ENCODE measurements at places on chromosomes 12 and 14.
A peak's percentile ranks its signal among the peaks of the same experiment; 100 is the strongest.

- H3K27me3 ChIP-seq: no peaks in the 10 kb centered on the region
- H3K4me3 ChIP-seq: no peak within 1 kb of the TSS
- H3K4me1 ChIP-seq: peaks cover 5% of the 10 kb centered on the region
- H3K27ac ChIP-seq: no peak within 1 kb of the TSS
These were observed at the start of gene REM2 for GRCh38 chr14:22883173-22883976. TSS of gene REM2 (plus strand) at chr14:22883222. CDS start at chr14:22883288, 66 bp downstream.

DNA sequence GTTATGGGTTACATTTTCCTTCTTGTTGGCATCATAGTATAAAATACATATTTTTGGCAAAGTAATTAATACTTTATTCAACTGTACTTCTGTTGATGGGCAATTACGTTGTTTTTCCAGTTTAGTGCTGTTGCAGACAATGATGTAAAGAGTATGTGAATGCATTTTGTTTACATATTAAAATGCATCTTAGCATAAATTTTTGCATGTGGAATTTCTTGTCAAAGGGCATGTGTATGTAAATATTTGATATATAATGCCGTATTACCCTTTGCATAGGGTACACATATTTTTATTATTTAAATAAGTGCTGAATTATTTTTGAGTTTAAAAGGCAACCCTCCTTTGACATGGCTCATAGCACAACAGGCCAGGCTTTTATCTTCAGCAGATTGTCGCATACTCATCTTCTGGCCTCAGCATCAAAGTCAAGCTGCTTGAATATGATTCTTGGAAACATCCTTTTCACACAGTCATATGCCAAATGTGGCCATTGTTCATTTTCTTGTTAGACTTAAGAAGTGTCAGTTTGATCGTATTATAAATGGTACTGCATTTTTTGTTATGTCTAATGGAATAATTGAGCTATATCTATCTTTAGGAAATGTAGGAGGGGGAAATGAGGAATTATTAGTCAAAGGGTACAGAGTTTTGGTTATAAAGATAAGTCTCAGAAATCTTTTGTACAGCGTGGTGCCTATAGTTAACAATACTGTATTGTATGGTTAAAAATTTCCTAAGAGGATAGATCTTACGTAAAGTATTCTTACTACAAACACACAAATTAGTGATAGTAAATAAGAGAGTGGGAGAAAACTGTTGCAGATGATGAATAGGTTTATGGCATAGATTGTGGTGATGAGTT is 138.5 kb downstream of the FUT8 start:
- no peak overlapping the region for H3K4me3 ChIP-seq
- H3K4me1 ChIP-seq: no peaks in the 10 kb centered on the region
- no peak overlapping the region for H3K27ac ChIP-seq
- H3K36me3 ChIP-seq: no peaks in the 10 kb centered on the region

DNA sequence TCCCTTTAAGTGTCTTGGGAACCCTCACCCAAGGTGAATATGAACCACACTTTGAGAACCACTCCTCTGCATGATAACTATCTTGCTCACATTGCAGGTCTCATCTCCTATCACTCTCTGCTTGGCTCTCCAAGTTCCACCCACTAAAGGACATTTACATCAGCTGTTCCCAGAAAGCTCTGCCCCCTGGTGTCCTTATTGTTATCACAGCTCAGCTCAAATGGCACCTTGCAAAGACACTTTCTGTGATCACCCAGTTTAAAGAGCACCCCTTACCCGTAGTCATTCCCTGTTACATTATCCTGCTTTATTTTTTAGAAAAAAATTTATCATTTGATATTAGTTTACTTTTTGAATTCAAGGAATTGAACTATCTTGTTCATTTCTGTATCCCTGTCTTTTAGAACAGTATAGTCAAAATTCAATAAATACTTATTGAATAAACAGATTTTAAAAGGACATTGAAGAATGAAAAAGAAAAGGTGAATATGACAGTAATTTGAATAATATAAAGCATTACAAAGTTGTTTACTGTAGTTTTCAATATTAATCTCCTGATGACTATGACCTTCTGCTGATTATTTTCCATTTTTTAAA is 20.5 kb upstream of the GUCY2C start:
- H3K27ac ChIP-seq: no peak overlapping the region
- no peaks in the 10 kb centered on the region for H3K4me1 ChIP-seq
- H3K36me3 ChIP-seq: no peaks in the 10 kb centered on the region
- H3K27me3 ChIP-seq: no peaks in the 10 kb centered on the region
- H3K4me3 ChIP-seq: no peak overlapping the region

- H3K27me3 ChIP-seq: no peaks in the 10 kb centered on the region
- no peaks in the 10 kb centered on the region for H3K36me3 ChIP-seq
- DNase-seq: no peak
- H3K4me3 ChIP-seq: no peak overlapping the region
These were observed 2.1 kb downstream of the KRT84 start for GRCh38 chr12:52383331-52383730.

DNA sequence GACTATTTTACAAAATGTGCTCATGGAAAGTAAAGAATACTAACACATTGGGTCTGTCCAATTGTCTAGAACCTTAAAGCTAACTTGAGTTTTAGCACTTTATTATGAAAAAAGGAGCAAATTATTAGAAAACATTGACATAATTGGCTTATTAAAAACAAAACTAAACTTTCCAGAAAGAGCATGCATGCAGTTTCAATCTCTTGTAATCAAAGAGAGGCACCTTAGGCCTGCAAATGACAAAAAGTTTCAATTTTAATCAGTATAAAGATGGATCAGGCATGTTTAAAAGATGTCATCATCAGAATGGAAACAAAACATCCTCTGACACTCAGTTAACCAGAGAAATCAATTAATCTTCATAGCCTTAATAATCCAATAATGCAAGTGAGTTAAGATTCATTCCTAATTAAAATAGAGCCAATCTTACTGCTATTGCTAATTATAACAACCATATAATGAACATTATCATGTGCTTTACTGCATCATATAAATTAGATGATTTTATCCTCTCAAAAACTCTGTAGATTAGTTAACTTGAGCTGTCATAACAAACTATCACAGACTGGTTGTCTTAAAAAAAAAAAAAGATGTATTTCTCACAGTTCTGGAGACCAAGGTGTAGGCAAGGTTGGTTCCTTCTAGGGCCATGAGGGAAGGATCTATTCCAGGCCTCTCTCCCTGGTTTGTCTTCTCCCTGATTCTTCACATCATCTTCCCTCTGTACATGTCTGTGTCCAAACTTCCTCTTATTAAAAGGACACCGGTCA is 131.4 kb downstream of the RPAP3 start:
- H3K4me1 ChIP-seq: no peaks in the 10 kb centered on the region
- no peaks in the 10 kb centered on the region for H3K27me3 ChIP-seq
- no peak overlapping the region for H3K4me3 ChIP-seq
- H3K36me3 ChIP-seq: no peaks in the 10 kb centered on the region
- DNase-seq: no peak

DNA sequence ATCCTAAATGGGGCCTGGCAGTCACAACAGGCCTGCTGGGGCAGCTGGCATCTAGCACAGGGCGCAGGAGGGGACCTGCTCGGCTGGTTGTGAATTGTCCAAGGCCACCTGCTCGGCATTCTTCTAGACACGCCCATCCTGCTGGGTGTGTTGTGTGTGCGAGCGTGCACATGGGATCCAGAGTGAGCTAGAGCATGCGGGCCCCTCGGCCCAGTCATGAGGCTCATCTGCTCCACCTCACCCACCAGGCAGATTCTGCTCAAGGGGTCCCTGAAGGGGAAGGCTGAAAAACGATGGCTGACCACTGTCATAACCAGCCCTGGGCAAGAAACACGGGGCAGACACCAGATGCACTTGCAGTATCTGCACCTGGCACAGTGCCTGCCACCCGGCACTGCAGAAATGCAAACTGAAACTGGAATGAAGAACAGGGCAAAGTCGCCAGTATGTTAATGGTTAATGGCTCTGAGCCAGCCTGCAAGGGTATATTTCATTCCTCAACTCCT is 31.8 kb downstream of the MAX start:
- no peaks in the 10 kb centered on the region for H3K27me3 ChIP-seq
- peaks cover 11% of the 10 kb centered on the region for H3K4me1 ChIP-seq
- no peak overlapping the region for H3K4me3 ChIP-seq
- peak; percentile 91 for DNase-seq

GRCh38 chr12:66210840-66211239 is 21.8 kb downstream of the IRAK3 start:
- H3K4me3 ChIP-seq: no peak overlapping the region
- H3K27me3 ChIP-seq: no peaks in the 10 kb centered on the region
- H3K27ac ChIP-seq: no peak overlapping the region

DNA sequence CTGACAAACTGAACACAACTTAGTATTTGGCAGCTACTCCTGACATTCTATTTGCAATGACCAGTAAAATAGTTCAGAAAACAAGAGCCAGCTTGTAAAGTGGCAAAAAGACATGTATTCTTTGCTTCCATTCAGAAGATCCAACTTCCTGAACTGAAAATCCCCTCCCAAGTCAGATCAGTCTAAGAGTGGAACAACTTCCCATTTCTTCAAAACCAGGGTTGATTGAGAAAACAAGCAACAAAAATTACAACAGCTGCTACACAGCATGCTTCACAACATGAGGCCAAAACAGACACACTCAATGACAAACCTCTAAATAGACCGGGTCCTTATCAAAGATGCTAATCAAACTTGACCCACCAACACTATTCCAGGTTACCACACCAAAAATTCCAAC is 40.3 kb downstream of the CIT start:
- H3K4me1 ChIP-seq: no peaks in the 10 kb centered on the region
- H3K27me3 ChIP-seq: no peaks in the 10 kb centered on the region
- no peak overlapping the region for H3K27ac ChIP-seq

GRCh38 chr14:87869619-87870583 is 123.1 kb downstream of the GALC start:
- H3K4me1 ChIP-seq: no peaks in the 10 kb centered on the region
- no peaks in the 10 kb centered on the region for H3K36me3 ChIP-seq
- no peaks in the 10 kb centered on the region for H3K27me3 ChIP-seq
- H3K27ac ChIP-seq: no peak overlapping the region
- no peak overlapping the region for H3K4me3 ChIP-seq
- DNase-seq: no peak

DNA sequence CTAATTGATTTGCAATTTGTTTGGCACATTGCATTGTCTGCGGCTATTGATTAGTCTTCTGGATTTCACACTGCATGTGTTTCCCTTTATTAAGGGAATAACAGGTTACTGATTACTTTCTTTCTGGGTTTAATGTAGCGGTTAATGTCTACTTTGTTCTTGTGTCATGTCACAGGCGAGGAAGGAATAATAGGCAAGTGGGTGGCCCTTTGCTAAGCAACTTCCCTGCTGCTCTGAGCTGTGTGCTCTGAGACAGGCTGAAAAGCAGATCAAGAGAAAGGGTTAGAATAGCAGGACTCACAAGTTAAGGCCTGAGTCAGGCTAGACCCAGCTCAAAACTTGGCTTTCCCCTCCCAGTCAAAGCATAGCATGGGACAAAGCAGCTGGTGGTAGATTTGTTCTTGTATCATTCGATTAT is 77.2 kb downstream of the NKX2-1 start:
- no peak overlapping the region for H3K27ac ChIP-seq
- DNase-seq: no peak
- H3K4me1 ChIP-seq: no peaks in the 10 kb centered on the region
- peaks cover 33% of the 10 kb centered on the region for H3K27me3 ChIP-seq

DNA sequence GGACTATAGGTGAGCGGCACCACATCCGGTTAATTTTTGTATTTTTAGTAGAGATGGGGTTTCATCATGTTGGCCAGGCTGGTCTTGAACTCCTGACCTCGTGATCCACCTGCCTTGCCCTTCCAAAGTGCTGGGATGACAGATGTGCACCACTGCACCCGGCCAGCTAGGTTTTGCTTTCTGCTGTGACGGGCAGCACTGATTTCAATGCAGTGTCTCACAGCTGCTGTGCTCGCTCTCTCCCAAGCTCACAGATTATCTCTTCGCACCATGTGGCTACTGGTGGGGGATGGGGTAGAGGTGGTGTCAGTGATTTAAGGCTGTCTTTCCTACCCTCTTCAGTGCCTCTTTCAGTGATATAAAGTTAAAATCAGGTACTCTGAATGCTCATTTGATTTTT is 909.1 kb downstream of the TRHDE start:
- H3K27me3 ChIP-seq: no peaks in the 10 kb centered on the region
- DNase-seq: no peak
- no peaks in the 10 kb centered on the region for H3K4me1 ChIP-seq
- H3K4me3 ChIP-seq: no peak overlapping the region

- H3K4me3 ChIP-seq: no peak overlapping the region
- no peak for DNase-seq
- no peaks in the 10 kb centered on the region for H3K4me1 ChIP-seq
- no peak overlapping the region for H3K27ac ChIP-seq
- H3K27me3 ChIP-seq: no peaks in the 10 kb centered on the region
These were observed 268.9 kb downstream of the FLRT2 start for GRCh38 chr14:85798856-85799255.

DNA sequence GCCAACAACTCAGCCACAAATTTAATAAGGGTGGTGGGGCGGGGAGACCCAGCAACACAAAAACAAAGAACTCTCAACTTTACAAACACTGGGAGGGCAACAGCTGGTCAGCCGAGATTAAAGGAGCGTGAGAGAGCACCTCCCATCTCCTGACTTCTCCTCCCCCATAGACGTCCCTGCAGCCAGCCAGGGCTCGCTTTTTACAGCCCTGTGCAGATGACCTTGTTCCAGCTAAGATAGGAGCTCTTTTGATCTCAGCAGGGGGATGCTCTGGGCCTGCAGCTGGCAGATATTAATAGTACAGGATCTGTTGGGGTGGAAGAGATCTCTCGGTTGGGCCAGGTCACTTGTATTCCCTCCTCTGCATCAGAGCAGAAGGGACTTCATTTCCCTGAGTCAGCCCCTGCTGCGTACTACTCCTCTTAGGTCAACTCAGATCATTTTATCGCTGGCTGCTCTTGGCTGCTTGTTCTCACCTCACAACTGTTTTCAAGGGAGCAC is 475.8 kb downstream of the RAD51B start:
- no peaks in the 10 kb centered on the region for H3K36me3 ChIP-seq
- no peaks in the 10 kb centered on the region for H3K27me3 ChIP-seq
- H3K27ac ChIP-seq: peak overlapping the region; percentile 77
- no peak overlapping the region for H3K4me3 ChIP-seq
- peaks cover 56% of the 10 kb centered on the region for H3K4me1 ChIP-seq

DNA sequence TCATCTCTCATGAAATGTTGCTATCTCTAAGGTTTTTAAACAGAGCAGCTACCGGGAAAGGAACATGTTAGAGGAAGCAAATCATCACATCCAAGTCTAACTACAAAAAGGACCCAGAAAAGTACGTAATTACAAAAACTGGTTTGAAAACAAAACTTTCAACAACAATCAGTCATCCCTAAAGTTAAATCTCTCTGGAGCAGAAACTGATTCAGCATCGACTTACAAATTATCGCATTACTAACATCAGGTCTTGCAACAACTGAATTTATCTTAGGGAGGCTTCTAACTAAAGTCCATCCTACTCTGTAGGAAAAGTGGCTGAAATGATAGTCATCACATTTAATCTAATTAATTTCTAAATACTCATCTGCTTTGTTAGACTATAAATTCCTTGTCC is 137.0 kb downstream of the MED13L start:
- DNase-seq: no peak
- H3K27ac ChIP-seq: no peak overlapping the region
- no peaks in the 10 kb centered on the region for H3K27me3 ChIP-seq
- no peaks in the 10 kb centered on the region for H3K36me3 ChIP-seq
- no peak overlapping the region for H3K4me3 ChIP-seq
- peaks cover 25% of the 10 kb centered on the region for H3K4me1 ChIP-seq

All from pancreas (tissue), 10 donors.